AG04450 (cell line): ENCODE measurements at places on chromosomes 12 and 14. TPM values are rescaled to one million over a fixed set of nuclear protein-coding genes. Genes with fewer than 3 reads are reported as not detected.

DNA sequence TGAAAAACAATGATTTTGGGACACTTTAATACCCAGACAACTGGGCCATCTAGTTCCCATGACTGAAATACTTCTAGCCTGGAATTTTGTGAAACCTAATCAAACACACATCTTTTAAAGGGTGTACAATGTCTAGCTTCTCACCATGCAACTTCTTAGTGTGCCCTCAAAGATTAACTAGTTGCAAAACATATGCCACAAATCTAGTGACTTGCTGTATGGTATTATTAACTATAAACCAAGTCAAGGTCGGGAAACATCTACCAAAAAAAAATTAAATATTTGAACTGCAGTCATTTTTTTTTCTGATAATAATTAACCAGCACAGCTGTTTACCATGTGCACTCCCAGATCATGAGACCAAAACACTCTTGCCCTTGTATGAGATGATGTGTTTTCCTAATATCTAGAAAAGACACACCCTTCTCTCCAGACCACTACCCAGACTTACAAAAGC lies 171.8 kb upstream of the FOXN3 start:
- no peak for DNase-seq

The WDR89 gene
- polyA plus RNA-seq = 6.1 and 9.4 TPM in 2 replicates

GRCh38 chr14:92652413-92653151 lies 95.8 kb downstream of the LGMN start:
- DNase-seq = no peak

DNA sequence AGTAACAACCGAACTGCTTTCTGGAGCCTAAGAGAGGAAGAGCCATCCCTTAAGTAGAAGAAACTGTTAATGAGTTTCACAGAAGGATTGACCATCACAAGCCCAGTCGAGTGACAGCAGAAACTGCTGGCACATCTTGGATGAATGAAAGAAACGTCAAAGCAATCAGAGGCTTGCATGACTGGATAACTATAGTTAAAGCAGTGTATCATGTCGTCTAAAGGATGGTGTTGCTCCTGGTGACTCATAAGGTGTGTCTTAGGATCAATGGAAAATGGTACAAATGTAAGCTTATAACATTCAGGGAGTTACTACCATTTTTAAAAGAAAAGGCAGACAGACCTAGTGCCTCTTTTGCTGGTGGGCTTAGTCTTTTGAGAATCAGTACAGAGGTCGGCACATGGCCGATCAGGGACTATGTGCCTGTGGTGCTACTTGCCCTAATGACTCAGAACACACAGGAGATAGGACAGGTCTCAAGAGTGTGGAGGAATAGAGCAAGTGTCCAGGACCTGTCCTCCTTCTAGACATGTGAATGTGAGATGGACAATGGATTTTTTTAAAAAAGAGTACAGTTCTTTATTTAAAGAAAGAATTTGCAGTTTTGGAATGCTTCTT lies 55.7 kb downstream of the TMX1 start:
- no peak for DNase-seq

- no peak for DNase-seq
Observed at GRCh38 chr12:57614178-57614947, 3.1 kb downstream of the ARHGEF25 start.

The DIO2 gene
- polyA plus RNA-seq = 23.5 and 28.9 TPM in 2 replicates

GRCh38 chr14:51069055-51069454 lies 25.9 kb downstream of the TRIM9 start:
- DNase-seq = no peak

The CCDC91 gene
- 13.6 and 21.0 TPM in 2 replicates for polyA plus RNA-seq

The CMA1 gene
- polyA plus RNA-seq = not detected in 2 replicates

The TBX3 gene
- 42.2 and 54.8 TPM in 2 replicates for polyA plus RNA-seq

The SLC4A8 gene
- 6.6 and 6.9 TPM in 2 replicates for polyA plus RNA-seq

DNA sequence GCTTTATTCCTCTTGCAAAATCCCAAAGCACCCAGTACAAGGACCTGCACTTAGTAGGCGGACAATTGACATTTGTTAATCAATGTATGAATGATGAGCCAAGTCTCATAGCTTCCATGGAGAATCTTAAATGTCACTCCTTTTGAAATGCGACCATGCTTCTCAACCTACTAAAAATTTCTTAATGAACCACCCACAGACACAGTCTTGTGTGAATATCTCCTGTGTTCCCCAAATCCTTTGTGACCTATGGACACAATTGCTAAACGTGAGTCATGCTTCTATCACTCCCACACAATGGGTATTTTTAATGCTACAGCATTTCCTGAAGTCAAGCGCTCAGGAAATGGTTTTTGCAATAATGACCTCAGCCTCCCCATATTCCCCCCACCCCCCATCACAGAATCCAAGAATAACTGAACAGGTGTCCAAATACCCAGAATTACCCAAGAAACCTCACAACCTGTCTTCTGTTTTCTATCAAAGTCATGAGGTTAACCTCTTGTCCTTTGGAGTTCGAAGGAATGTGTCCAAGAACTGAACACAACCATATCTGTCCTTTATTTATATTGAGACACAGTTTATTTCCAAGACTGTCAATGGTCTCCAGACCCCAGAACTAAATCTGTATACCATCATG lies 163.6 kb upstream of the PLEKHG7 start:
- DNase-seq = peak; percentile 37
